Smooth muscle cell of the brain vasculature (primary cell): ENCODE measurements at places on chromosomes 11 and 22.

DNA sequence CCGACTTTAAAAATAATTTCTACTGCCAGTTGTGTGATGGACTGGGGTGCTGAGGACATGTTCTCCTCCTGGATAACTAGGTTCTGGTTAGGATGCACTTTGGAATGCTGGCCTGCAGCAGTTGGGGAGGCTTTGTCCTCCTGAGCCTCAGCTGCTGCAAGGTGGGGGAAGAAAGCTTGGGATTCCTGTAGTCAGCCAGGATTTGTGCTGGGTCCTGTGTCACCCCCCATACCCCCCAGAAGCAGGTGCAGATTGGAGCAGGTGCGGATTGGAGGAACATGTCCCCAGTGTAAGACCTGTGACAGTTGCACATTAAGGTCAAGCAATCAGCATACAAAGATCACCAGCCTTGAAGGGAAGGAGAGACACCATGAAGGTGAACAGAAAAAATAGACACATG is 51.1 kb downstream of the MED15 start:
- no peak for DNase-seq

DNA sequence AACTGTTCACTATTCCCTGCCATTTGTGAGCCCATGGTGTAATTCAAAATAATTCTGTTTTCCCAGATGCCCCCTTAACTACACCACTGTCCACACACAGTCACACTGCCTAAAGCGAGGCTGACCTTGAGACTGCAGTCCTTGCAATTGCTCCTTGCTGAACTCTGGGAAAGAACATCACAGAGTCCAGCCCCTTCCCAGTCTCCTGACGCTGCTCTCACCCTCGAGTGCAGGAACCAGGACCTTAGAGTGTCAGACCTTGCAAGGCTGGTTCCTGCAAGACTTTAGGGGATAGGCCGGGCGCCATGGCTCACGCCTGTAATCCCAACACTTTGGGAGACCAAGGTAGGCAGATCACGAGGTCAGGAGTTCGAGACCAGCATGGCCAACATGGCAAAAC is 33.6 kb downstream of the AHNAK start:
- no peak for DNase-seq

- no peak for DNase-seq
These were observed 14.4 kb downstream of the FBLN1 start for GRCh38 chr22:45516923-45517675.

- no peak for DNase-seq
These were observed 84.3 kb downstream of the IGLL1 start for GRCh38 chr22:23495614-23496444.

DNA sequence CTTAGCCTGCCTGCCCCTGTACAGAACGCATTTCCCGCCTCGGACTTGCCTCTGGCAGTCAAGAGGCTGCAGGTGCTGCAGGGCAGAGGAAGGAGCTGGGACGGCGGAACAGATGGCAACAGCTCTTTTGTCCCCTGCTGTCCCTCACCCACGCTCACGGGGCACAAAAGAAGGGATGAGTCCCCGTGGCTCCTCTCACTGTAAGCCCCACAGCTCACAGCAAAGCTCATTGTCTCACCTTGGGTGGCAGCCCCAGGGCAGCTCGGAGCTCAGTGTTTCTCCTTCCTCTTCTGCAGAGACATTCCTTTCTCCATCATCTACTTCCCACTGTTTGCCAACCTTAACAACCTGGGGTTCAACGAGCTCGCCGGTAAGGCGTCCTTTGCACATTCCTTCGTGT is 24.3 kb downstream of the SLC25A18 start:
- no peak for DNase-seq

DNA sequence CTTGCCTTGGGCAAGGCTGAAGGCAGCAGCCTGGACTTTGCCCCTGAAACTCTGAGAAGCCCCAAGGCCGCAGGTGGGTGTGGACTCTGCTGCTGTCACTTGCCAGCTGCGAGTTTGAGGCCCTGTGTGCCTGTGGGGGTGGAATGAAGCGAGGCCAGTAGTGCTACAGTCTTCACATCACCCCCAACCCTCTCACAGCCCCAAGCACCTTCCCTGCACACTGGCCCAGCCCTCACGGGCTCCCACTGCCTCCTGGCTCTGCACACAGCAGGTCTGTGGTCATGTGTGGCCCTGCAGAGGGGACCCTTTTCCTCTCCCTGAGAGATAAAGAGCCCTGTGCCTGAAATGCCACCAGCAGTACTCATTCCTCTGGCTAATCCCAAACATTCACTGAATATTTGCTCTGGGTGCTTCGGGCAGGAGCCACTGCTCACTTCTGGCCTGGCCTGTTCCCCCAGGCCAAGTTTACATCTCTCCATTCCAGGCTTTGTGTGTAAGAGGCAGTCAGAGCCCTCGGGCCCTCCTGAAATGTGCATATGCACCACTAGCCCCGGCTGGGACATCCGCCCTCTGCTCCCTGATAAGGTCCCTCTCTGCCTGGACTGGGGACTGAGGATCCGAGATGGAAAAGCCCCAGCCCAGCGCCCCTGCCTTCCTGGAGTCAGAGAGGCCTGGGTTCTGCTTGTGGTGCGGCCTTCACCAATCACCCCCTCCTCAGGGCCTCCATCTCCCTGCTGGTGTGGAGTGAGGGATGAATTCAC is 17.7 kb downstream of the MGAT3 start:
- no peak for DNase-seq

DNA sequence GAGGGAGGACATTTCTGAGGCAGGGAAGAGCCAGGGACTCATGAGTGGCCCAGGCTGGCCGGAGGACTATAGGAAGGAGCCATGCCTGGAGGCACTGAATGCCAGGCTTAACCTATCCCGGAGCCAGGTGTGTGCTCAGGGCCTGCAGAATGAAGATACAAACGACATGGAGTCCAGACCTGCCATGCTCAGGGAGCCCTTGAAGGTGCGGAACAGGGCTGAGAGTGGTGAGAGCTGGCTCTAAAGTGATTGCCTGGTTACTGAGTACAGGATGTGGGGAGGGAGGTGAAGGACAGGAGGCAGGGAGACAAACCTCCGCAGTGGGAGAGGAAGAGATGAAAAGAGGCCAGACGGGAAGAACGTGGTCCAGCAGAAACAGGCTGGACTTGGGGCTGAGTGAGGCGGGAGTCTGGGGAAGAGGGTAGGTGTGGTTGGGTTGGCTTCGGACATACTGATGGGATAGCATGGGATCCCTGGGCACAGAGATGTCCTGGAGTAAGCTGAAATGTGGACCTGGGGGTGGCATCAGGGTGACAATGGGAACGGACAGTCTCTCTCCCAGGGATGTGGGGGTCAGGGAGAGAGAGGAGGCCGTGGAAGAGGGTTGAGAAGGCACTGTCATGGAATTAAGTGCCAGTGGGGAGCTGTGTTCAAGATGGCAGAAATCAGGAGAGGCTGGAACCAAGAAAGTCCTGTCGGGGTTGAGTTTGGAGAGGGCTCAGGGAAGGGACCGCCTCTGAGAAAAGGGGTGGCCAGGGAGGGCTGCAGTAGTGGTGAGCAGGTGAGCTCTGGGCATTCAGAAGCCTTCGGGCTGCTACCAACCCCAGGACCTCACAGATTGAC is 1.5 kb upstream of the ANKRD13D start:
- no peak for DNase-seq

DNA sequence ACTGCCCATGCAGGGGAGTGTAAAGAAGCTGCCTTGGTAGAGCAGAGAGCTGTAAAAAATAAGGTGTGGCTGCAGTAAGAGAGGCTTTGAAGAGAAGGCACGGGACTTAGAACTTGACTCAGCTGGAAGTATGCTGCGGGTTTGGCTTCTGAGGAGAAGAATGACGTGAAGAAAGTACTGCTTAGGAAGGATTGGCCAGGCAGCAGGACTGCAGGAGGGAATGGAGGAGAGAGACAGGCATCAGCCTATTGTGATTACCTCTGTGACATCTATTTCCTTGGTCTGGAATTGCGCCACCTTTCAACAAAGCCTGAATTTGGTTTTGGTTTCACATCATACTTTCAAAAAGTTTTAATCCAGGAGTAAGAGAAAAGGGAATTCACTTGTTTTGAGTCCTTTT is 22.5 kb downstream of the PRRG4 start:
- DNase-seq = no peak

DNA sequence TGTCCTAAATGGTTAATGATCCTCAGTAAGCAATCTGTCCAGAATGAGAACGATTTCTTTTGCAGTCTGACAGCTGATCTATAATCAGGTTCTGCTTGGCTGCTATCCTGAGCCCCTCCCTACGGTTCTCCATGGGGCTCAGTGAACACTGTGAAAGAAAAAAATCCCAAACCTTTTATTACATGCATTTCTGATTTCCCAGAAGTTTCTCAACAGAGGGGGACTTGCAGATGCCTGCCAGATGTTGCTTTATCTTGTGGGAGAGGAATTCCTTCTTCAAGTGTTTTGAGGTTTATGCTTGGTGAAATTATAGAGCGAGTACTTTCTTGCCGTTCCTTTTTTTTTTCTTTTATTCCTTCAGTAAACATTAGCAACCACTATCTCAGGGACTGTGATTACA is 531.9 kb upstream of the ISX start:
- no peak for DNase-seq

DNA sequence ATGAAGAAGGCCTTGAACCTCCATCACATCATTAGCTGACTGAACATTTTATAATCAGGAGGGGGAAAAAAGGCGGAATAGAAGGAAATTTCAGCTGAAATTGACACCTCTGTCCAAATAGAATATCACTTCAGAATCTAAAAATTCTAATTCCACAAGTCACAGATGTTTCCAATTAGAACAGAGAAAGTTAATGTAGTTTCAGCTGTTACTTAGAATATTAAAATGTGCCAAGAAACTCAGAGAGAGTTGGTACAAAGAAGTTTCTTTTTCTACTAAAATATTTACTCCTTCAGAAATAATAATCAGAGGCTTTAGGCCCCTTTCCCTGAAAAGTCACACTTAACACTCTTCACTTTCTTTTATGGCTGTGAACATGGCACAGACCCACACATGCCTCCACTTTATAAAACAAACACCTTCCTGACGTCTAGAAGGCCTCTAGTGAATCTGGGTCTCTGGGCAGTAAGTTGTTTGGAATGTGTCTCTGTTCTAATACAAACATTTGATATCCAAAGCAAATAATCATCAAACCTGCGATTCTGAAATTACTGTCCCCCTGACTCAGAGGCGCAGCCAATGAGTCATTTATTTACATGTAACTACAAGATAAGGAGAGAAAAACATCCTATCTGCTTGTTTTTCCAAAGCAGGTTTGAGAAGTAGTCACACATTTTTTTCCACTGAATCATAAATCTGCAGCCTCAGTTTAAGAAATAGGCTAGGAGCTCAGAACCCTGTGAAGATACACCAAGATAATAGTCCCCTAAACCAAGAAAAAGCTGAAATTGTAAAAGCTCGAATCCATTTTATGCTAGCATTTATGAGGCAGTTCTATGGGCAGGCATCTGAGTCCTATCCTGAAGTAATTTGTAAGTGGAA is 148.4 kb downstream of the ME3 start:
- peak; percentile 74 for DNase-seq

GRCh38 chr22:34866495-34867131 is 199.3 kb upstream of the ISX start:
- DNase-seq = no peak

- DNase-seq = no peak
These were observed 181.4 kb downstream of the ETS1 start for GRCh38 chr11:128405714-128406662.

- no peak for DNase-seq
These were observed 123.0 kb downstream of the SGSM3 start for GRCh38 chr22:40493441-40493840.

- DNase-seq = no peak
These were observed 46.7 kb upstream of the SCUBE2 start for GRCh38 chr11:9138133-9138453.

DNA sequence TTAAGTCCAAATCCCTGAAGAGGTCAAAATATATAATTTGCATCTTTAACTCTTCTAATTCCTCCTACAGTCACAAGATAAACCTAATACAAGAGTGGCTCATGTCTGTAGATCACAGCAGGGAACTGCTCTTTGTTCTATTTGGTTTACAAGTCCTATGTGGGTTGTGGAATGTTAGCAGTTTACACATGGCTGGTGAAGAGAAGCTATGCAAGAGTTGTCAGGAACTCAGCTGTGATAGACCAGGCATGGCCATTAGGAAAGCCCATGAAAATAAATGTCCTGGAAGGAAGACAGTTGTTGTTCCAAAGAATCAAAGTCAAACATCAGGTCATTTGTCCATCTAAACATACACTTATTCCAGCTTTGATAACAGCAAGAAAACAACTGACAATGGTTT is 312.4 kb upstream of the PITPNB start:
- DNase-seq = peak; percentile 61

- DNase-seq = no peak
These were observed 322.8 kb downstream of the LARGE1 start for GRCh38 chr22:33597274-33597985.

DNA sequence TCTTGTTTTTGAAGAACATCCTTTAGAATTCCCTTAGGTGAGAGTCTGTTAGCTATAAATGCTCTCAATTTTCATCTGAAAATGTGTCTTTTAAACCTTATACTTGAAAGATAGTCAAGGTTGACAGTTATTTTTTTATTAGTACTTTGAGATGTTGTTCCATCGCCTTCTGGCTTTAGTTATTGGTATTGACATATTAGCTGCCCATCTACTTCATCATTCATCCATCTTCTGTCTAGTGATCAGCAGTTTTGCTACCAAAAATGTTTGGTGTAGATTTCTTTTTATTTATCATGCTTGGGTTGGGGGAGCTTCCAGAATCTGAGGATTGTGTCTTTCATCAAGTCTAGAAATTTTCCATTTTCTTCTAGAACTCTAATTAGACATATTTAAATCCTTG is 3.3 kb upstream of the CD6 start:
- DNase-seq = no peak

DNA sequence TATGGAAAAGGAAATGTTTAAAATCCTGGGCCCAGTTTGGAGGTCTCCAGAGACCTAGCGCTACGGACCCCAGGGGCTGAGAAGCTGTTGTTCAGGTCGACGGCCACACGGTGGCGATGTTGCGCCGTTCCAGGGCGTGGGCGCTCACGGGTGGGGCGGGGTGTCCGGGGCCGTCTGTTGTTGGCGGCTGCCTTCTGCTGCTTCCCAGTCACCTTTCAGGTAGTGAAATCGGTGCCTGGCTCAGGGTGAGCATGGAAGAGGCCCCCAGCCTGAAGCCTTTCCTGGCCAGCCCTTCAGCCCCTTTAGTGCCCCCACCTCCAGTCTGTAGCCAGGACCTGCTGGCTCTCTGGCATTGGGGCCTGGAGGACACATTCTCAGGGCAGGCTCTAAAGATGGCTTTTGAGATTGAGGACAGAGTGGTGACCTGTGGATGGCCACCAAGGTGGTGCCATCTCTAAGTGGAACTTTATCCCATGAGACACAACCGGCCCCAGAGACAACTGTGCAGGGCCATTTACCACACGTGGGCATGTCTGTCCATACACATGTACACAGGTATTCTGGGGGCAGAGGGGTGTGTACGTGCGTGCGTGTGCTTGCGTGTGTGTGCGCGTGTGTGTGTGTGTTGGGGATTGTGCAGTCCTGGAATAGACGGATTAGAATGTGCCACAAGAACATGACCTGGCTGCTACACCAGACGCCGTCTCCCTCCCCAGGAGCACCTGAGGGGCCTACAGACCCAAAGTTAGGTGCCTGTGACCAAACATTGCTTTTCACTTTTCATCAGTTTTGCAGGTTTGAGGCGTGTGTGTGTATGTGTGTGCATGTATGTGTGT is 53.8 kb downstream of the ST14 start:
- DNase-seq = peak; percentile 6

- DNase-seq = peak; percentile 84
These were observed 152.7 kb downstream of the ADAMTS15 start for GRCh38 chr11:130601141-130601540.

GRCh38 chr22:43310311-43310710 is 32.9 kb downstream of the SCUBE1 start:
- no peak for DNase-seq
